ENCODE measurements at places on chromosomes 5 and 9.

- no peaks in the 10 kb centered on the region for H3K27me3 ChIP-seq
- H3K27ac ChIP-seq: no peak within 1 kb of the TSS
- H3K4me1 ChIP-seq: peaks cover 28% of the 10 kb centered on the region
These were observed at the start of gene PDLIM4 for GRCh38 chr5:132257131-132258101. PDLIM4 (plus strand) TSS chr5:132257696; CDS start chr5:132257735, 39 bp downstream.

- no peak overlapping the region for H3K4me3 ChIP-seq
- H3K36me3 ChIP-seq: peaks cover 2% of the 10 kb centered on the region
- no peak overlapping the region for H3K27ac ChIP-seq
- no peak for DNase-seq
- H3K4me1 ChIP-seq: peaks cover 4% of the 10 kb centered on the region
These were observed 223.7 kb downstream of the PAPPA start for GRCh38 chr9:116377179-116377798.

DNA sequence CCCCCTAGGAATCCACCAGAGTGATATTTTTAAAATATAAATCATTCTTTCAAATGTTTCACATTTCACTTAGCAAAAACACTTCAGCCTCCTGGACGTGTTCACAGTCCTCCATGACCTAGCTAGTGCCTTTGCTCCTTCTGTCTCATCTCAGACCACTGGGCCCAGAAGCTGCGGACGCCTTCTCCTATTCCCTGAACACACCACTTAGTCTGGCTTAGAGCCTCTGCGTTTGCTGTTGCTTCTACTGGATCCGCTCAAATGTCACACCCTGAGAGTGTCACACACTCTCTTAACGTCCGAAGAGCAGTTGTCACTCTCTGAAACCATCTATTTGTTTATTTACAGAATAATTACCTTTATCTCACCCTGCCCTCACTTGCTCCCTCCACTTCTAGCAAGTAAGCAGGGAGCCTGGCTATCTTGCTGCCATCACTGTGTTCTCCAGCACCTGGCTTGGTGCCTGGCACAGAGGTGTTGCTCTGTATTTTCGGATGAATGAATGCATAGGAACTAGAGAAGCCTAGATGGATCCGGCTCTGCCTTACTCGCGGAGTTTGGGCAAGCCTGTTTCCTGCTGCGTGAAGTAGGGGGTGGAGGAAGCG lies 1.2 kb upstream of the GRK6 start:
- H3K36me3 ChIP-seq: peaks cover 2% of the 10 kb centered on the region
- H3K4me3 ChIP-seq: peak overlapping the region; percentile 80
- peaks cover 14% of the 10 kb centered on the region for H3K4me1 ChIP-seq
- H3K27me3 ChIP-seq: no peaks in the 10 kb centered on the region
- H3K27ac ChIP-seq: peak overlapping the region; percentile 82

- no peaks in the 10 kb centered on the region for H3K36me3 ChIP-seq
- no peaks in the 10 kb centered on the region for H3K4me1 ChIP-seq
- no peak overlapping the region for H3K4me3 ChIP-seq
These were observed 38.6 kb upstream of the KCNMB1 start for GRCh38 chr5:170427672-170428236.

DNA sequence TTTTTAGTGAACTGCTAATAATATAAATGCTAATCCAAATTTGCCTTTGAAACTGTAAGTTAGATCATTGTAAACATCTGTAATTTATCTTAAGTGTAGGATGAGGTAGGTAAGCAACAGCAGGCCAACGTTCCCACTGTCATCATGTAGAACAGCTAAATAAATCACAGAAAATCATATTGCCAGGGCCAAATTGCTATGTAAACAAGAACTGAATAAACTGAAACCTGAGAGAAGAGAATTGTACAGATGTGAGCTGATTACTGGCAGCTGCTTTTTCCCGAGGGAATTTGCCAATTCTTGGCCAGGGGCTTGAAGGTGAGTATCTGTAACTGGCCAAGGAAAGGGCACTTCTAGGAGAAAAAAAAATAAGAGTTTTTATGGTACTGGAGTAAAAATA lies 97.6 kb downstream of the CDH10 start:
- no peak overlapping the region for H3K27ac ChIP-seq
- H3K4me1 ChIP-seq: no peaks in the 10 kb centered on the region
- no peaks in the 10 kb centered on the region for H3K27me3 ChIP-seq
- no peak for DNase-seq

- H3K36me3 ChIP-seq: peaks cover 1% of the 10 kb centered on the region
- H3K4me1 ChIP-seq: peaks cover 12% of the 10 kb centered on the region
- peak within 1 kb of the TSS; percentile 91 for H3K27ac ChIP-seq
- H3K4me3 ChIP-seq: peak within 1 kb of the TSS; percentile 88
- no peaks in the 10 kb centered on the region for H3K27me3 ChIP-seq
These were observed at the start of gene TRIM41 for GRCh38 chr5:181223058-181223728. TRIM41 (plus strand) TSS chr5:181223281; CDS start chr5:181224000, 719 bp downstream.

DNA sequence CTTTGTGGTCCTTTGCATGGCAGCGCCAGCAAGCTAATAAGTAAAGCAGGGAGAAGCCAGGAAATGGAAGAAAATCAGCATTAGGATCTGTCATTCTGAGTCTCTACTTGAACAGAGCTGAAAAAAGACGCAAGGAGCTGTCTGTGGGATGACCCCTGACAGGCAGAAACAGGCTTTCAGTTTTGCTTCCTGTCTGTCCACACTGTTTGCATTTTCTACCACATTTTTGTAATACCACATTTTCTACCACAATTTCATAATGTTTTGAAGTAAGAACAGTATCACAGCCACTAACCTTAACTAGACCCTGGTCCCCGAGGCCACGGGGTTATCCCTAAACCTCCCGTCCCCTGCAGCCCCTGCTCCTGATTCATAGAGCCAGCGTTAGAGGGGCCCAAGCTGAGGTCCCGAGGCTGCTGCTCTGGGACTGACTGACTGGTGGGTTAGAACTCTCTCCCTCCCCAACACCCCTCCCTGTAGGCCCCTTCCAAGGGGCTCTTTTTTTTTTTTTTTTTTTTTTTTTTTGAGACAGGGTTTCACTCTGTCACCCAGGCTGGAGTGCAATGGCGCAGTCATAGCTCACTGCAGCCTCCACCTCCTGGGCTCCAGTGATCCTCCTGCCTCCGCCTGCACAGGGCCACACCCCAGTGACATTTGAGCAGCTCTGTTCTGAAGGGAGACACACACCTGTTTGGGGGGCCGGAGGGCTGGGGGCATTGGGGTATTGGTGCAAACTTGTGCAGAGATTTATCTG lies 4.0 kb upstream of the CLIC3 start:
- peaks cover 29% of the 10 kb centered on the region for H3K4me1 ChIP-seq
- peak; percentile 54 for DNase-seq
- H3K27me3 ChIP-seq: no peaks in the 10 kb centered on the region
- H3K4me3 ChIP-seq: no peak overlapping the region

- no peaks in the 10 kb centered on the region for H3K4me1 ChIP-seq
- H3K27me3 ChIP-seq: no peaks in the 10 kb centered on the region
- no peak overlapping the region for H3K27ac ChIP-seq
- no peak overlapping the region for H3K4me3 ChIP-seq
- peaks cover 16% of the 10 kb centered on the region for H3K36me3 ChIP-seq
These were observed 23.7 kb downstream of the ACTL7A start for GRCh38 chr9:108885643-108886348.

DNA sequence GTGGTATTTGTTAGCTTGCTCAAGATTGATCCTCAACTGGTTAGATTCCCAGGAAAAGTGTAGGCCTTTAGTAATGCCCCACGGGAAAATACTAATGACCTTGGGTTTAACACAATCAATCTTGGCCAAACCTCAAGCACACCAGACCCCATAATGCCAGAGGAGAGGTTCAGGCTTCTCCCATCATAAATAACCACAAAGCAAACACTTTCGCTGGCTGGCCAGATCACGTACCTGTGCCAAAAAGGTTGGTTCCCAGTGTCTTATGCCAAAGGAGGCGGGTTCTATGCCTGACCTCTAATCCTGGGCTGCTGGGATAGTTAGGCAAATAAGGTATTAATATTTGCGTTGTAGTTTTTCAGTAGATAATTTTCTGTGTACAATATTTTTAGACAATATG lies 379.2 kb upstream of the CDH18 start:
- no peak overlapping the region for H3K27ac ChIP-seq
- no peaks in the 10 kb centered on the region for H3K36me3 ChIP-seq
- no peaks in the 10 kb centered on the region for H3K27me3 ChIP-seq
- H3K4me1 ChIP-seq: no peaks in the 10 kb centered on the region
- H3K4me3 ChIP-seq: no peak overlapping the region
- DNase-seq: no peak

- no peak for DNase-seq
- no peaks in the 10 kb centered on the region for H3K4me1 ChIP-seq
- H3K36me3 ChIP-seq: no peaks in the 10 kb centered on the region
- no peak overlapping the region for H3K4me3 ChIP-seq
- H3K27ac ChIP-seq: no peak overlapping the region
These were observed 615.2 kb downstream of the PTPRD start for GRCh38 chr9:9997585-9997984.

- no peak for DNase-seq
- H3K36me3 ChIP-seq: peaks cover 4% of the 10 kb centered on the region
- H3K4me3 ChIP-seq: no peak overlapping the region
- H3K4me1 ChIP-seq: peaks cover 3% of the 10 kb centered on the region
- no peaks in the 10 kb centered on the region for H3K27me3 ChIP-seq
These were observed 63.1 kb upstream of the TTC23L start for GRCh38 chr5:34775886-34776285.

GRCh38 chr5:74866596-74867162 lies 492 bp upstream of the FAM169A start:
- peaks cover 12% of the 10 kb centered on the region for H3K4me1 ChIP-seq
- H3K36me3 ChIP-seq: no peaks in the 10 kb centered on the region
- peak overlapping the region; percentile 96 for H3K4me3 ChIP-seq

GRCh38 chr5:61394078-61394704 lies 62.1 kb downstream of the ZSWIM6 start:
- no peak for DNase-seq
- no peaks in the 10 kb centered on the region for H3K27me3 ChIP-seq
- no peaks in the 10 kb centered on the region for H3K4me1 ChIP-seq
- H3K27ac ChIP-seq: no peak overlapping the region
- no peak overlapping the region for H3K4me3 ChIP-seq
- peaks cover 4% of the 10 kb centered on the region for H3K36me3 ChIP-seq

- H3K36me3 ChIP-seq: no peaks in the 10 kb centered on the region
- no peaks in the 10 kb centered on the region for H3K27me3 ChIP-seq
- H3K4me3 ChIP-seq: no peak overlapping the region
- DNase-seq: no peak
- no peak overlapping the region for H3K27ac ChIP-seq
These were observed 439.0 kb downstream of the CSNK1G3 start for GRCh38 chr5:123950701-123951581.
